GM19239 (cell line): ENCODE measurements at places on chromosomes 2 and 18.

DNA sequence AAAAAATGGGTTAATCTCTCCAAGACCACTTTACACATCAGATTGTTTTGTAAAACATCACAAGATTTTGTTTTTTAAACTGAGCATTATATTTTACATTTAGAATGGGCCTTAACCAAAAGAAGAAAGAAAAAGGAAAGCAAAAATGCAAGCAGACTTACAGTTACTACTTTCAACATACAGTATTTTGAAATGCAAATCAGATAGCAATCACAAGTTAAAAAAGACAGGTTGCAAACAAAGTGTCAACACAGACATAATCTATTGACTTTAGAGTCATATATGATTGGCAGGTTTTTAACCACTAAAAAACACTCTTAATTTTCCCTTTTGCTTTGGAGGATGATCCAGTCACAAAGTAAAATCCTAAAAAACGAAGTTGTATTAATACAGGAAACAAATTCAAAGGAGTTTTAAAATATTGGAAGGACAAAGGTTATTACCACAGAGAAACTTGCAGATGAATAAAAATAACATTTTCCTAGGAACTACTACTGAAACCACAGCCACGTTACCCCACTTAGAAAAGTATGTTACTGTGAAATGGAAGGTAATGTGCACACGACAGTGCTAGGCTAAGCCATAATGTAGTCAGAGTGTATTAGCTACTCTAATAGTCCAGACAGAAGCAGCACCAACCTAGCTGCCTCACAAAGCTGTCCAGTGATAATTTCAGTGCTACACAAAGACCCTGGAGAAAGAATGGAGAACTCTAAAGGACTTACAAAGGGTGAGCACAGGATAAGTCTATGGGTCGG lies 22.9 kb downstream of the DARS1 start:
- no peak for DNase-seq

DNA sequence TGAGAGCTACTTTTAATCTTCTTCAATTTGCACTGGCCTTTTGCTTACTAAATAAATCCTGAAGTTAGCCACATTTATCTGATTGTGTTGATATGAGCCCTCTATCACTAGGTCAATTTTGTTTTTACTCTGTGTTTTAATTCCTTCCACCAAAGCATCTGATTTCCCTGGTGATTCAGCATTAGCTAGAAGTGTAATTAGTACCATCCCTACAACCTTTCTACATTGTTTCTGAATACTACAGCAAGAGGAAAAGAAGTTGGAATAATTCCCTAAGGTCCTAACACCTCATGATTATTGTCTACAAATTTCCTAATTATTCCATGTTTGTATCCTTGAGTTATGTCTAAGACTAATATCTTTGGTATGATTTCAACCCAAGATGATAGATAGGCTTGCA lies 1093.6 kb downstream of the SUCLG1 start:
- no peak for DNase-seq

GRCh38 chr2:84830095-84830494 lies 50.8 kb downstream of the TRABD2A start:
- DNase-seq, result no peak

- no peak for DNase-seq
Measured at GRCh38 chr2:157625296-157625695, 3.4 kb downstream of the ACVR1C start.

- DNase-seq, result no peak
Measured at GRCh38 chr18:76685860-76686259, 136.5 kb upstream of the ZNF236 start.

- DNase-seq, result no peak
Measured at GRCh38 chr2:132936261-132936660, 266.3 kb upstream of the LYPD1 start.
